Fibroblast of the aortic adventitia (primary cell): ENCODE measurements at places on chromosomes 6 and 20.

DNA sequence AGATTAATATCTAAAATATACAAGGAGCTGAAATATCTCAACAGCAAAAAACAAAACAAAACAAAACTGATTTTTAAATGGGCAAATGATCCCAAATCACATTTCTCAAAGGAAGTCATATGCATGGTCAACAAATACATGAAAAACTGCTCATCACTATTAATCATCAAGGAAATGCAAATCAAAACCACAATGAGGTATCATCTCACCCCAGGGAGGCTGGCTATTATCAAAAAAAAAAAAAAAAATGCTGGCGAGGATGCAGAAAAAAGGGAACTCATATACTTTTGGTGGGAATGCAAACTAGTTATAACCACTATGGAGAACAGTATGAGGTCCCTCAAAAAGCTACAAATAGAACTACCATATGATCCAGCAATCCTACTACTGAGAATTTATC, 34.6 kb downstream of the REPS1 start:
- DNase-seq, result peak; percentile 18

DNA sequence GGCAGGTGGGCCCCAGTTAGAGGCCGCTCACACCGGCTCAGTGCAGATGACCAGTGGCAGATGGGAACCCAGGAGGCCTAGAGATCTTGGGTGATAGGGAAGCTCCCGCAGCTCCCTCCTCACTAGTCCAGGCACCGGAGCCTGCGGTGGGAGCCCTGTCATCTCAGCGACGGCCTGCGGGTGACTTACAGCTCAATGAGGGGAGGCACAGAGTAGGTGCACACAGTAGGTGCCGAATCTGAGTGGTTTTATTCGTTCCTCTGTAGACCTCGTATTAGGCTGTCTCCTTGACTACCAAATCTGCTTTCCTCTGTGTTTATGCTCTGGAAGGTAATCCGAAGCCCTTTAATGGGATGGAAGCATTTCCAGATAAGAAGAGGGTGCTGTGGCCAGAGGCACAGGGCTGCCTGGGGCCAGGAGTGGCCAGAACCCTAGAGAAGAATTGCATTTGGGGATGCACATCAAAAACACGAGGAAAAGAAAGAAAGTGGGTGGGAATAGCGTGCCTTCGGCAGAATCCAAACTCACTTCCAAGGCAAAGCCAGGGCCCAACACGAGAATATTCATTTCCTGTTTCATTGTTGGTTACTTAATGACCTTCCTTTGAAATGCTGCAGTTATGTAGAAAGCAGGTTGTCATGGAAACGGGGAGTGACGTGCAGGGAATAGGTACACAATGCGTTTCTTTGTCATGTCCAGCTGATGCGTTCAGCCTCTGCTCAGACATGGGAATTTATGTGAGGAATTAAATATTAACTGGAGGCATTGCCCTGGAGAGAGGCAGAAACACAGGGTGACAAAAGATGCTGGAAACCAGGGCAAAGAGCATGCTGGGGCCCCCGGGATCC, 24.7 kb downstream of the MYT1 start:
- DNase-seq, result peak; percentile 25

GRCh38 chr6:912871-913835, 220.2 kb upstream of the EXOC2 start:
- peak; percentile 50 for DNase-seq

- DNase-seq, result no peak
These were observed 86.6 kb upstream of the EYA2 start for GRCh38 chr20:46807998-46808397.

GRCh38 chr6:36127462-36128016, 2.8 kb upstream of the MAPK13 start:
- DNase-seq, result peak; percentile 82

DNA sequence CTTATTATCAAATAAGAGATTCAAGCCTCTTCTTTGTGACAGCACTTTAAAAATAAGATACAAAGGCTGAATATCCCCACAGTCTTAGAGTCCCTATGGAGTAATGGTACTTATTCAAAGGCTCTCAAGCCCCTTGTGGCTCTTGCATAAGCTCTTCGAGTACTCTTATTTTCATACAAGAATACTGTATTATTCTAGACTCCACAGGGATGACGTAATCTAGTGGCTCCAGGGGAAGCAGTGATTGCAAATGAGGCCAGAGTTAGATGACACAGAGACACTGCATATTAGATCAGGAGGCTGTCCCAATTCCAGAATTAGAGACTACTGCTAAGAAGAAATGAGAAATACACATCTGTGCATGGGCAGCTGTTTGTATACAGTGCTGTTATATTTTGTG, 1195.9 kb upstream of the MAP3K7 start:
- no peak for DNase-seq

- DNase-seq, result no peak
These were observed 94.3 kb downstream of the INSM1 start for GRCh38 chr20:20462185-20462584.

DNA sequence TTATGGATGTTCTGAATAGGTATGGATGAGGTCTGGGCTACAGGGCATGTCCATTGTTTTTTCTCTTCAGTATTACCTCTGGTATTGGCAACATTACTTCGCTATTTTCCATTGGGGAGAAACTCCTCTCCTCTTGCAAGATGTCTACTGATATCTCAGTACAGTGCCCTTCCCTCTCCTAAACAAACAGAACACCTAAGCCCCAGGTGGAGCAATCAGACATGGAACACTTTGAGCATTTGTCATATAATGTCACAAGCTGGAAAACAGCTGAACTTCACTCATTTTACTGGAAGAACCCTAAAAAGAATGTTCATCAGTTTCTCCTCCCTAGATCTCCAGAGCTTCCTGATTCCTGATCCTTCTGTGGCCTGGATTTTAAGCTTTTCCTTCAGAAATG, 339.8 kb downstream of the FRK start:
- DNase-seq, result no peak

DNA sequence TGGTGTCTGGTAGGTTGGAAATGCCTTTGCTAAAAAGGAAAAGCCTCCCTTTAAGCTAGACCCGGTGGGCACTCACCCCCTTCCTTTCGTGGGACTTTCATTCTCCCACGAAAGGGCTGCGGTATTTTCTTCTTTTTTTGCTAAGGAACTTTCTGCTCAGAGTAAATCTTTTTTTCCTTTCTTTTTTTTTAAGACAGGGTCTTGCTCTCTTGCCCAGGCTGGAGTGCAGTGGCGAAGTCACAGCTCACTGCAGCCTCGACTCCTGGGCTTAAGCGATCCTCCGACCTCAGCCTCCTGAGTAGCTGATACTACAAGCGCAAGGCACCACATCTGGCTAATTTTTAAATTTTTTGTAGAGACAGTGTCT, 4.0 kb downstream of the TP53TG5 start:
- no peak for DNase-seq

- peak; percentile 67 for DNase-seq
These were observed 300.2 kb downstream of the UTRN start for GRCh38 chr6:144585217-144585814.

DNA sequence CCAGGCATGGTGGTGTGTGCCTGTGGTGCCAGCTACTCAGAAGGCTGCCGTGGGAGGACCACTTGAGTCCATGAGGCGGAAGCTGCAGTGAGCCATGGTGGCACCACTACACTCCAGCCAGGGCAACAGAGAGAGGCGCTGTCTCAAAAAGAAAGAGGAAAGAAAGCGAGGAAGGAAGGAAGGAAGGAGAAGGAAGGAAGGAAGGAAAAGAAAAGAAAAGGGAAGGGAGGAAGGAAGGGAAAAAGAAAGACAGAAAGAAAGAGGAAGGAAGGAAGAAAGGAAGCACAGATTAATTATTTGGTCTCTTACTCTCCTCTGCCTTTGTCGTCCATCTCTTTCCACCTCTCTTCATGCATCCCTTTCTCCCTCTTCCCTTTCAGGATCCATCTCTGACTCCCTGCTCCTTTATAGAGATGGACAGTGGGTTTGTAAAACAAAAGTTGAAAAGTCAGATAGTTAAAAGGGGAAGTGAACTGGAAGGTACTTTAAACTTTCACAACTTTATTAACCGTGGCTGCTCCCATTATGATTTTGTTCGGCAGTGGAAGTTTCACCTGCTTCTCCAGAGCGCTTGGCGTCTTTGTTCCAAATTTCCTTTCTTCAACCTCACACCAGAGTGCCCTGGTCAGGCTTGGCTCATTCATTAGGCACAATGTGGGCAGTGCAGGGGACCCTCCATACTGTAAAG, 1.5 kb downstream of the HLA-DQA1 start:
- DNase-seq, result no peak

- DNase-seq, result no peak
These were observed 64.2 kb upstream of the XRN2 start for GRCh38 chr20:21238818-21239536.

DNA sequence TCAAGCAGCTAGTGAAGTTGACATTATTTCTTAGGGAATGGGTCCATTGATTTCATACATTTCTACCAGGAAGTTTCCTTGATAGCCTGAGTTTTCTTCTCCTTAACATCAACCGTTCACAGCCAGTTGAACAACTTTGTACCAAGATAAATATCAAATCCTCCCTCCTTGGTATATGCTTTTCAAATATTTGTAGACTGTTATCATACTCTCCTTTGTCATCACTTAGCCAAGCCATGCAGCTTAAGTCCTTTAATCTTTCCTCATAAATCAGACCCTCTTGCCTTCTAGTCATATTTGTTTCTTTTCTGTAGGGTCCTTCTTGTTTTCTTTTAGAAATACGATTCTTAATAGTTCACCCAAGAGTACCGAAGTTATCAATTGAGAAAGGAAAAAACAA, 25.6 kb downstream of the RFX6 start:
- no peak for DNase-seq
